A673 (cell line): ENCODE measurements at places on chromosomes 2 and 18.

GRCh38 chr2:219172231-219173154 is 2.7 kb upstream of the SLC23A3 start:
- no peak for DNase-seq

GRCh38 chr2:40540026-40540425 is 88.1 kb upstream of the SLC8A1 start:
- no peak for DNase-seq

DNA sequence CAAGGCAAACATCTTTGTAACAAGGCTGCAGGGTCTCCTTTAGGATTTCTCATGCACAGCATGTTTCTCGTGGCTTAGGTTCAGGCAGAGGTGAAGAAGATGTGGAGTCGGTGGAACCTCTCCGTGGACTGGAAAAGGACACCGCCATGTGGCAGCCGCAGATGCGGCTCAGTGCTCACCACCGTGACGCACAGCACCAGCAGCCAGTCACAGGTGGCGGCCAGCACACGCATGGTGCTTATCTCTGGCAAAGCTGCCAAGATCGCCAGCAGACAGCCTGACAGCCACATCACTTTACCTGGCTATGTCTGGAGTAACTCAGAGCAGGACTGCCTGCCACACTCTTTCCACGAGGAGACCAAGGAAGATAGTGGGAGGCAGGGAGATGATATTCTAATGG is 86.6 kb downstream of the PTH2R start:
- no peak for DNase-seq

GRCh38 chr18:21777814-21778213 is 37.2 kb downstream of the MIB1 start:
- no peak for DNase-seq

DNA sequence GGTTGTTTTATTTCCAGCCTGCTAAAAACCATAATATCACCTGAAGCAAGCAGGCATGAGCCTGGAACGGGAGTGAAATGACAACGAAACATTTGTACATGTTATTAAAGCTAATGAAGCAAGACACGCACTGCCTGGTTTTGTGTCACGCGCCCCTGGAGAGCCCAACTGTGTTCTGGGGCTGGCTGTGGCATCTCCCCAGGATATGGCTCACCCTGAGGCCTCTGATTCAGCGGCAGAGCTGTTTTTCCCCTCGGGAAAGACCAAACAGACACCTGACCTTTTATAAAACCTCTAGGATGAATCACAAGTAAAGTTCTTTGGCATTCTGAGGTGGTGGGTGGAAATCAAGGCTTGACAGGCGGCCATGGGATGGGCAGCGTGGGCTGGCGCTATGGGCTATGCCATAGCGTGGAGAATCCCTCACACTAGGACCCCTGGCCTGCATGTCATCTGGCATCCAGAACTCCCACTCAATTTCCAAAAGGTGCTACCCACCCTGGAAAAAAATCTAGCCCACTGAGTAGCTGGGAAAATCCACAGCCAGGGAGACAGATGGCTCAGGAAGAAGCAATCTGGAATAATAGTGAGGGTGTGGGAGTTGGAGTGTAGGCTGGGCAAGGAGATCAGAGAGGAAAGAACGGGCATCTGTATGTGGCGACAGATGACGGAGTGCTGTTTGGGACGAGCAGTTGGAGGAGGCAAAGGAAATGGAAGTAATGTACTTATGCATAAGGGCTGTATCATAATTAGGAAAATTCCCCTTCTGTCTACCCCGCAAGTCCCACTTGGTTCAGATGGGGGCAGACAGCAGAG is 262.0 kb downstream of the AFF3 start:
- peak; percentile 1 for DNase-seq

GRCh38 chr2:20065885-20066602 is 14.6 kb upstream of the LAPTM4A start:
- peak; percentile 72 for DNase-seq

- DNase-seq: no peak
Observed at GRCh38 chr2:152390837-152391236, 55.9 kb downstream of the FMNL2 start.

- DNase-seq: no peak
Observed at GRCh38 chr2:239141021-239141760, 259.6 kb downstream of the HDAC4 start.
